ENCODE measurements at places on chromosomes 7 and 10. TPM values are rescaled to one million over a fixed set of nuclear protein-coding genes. Genes with fewer than 3 reads are reported as not detected.

GRCh38 chr10:5484205-5484604 lies 15.2 kb downstream of the CALML5 start:
- no peak for DNase-seq

DNA sequence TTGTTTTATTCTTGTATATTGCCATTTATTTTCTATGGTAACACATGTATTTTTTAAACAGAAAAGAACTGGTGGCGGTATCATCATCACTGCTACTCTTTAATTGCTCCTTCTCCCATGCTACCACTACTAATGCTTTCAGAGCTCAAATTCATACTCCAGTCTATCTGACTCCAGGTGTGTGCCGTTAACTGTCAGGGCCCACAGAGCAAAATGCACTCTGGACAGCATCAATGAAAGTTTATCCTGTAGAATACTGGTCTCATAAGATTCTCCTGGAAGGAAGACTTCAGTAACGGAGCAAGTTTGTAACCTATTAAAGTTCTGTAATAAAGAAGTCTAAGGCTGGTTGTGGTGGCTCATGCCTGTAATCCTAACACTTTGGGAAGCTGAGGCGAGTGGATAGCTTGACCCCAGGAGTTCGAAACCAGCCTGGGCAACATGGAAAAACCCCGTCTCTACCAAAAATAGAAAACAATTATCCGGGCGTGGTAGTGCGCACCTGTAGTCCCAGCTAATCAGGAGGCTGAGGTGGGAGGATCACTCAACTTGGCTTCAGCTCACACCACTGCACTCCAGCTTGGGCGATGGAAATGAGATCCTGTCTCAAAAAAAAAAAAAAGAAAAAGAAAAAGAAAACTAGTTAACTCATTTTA lies 18.4 kb downstream of the ZNRF2 start:
- no peak for DNase-seq

WDR86 gene
- polyA plus RNA-seq = 0.28 TPM

OPN1SW gene
- polyA plus RNA-seq = not detected

All from A549 (cell line).